ENCODE measurements at places on chromosomes 11 and 22.

DNA sequence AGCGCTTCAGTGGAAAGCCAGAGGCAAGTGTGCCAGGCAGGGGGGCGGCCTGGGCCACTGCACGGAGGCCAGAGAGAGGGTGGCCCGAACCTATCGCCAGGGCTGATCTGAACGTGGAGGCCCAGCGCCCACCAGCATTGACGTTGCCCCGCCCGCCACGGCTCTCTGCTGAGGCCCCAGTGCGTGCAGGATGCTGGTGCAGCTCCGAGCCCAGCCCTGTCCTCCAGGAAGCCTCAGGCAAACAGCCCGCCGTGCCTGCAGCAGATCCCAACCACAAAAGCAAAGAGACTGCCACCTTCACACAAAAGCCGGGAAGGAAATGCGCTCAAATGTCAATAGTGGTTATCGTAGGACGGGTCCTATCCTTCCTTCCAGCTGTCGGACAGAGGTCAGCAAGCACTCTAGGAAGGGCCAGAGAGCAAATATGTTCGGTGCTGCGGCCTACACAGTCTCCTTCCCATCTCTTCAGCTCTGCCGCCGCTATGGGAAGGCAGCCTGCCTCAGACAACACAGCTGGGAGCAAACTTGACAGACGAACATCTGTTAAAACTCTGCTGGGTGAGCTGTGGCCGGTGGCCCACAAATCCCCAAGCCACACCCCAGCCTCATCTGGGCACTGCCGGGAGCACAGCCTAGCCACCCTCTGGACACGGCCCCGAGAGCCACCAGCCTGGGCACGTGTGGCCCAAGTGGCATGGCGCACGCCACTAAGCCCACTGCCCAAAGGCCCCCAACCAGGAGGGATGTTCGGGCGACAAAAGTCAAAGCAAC lies 146.2 kb downstream of the CRYBB2 start:
- DNase-seq, result no peak

GRCh38 chr22:47062126-47062525 lies 299.7 kb downstream of the TBC1D22A start:
- DNase-seq, result no peak

DNA sequence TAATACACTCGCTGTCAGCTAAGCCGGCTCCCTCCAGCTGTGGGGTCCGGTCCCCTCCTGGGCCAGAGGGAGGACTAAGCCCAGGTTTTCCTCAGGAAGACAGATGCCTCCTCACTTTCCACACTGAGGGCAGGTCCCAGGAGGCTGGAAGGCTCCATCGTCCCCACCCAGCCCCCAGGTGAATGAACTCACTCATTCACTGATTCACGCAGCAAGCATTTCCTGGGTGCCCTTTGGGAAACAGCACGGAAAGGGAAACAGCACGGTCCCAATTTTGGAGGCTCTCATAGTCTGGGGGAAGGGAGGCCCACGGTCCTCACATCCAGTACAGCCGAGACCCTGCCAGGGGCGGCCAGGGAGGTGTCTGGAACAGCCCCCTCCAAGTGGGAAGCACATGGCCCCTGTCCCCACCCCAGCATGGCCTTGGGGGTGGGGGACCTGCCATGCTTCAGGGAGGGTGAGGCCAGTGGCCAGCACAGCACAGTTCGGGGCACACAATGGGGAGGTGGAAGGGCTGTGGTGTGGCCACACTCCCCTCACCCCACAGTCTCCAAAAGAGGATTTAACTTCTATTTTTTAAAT lies 9.3 kb upstream of the TH start:
- no peak for DNase-seq

DNA sequence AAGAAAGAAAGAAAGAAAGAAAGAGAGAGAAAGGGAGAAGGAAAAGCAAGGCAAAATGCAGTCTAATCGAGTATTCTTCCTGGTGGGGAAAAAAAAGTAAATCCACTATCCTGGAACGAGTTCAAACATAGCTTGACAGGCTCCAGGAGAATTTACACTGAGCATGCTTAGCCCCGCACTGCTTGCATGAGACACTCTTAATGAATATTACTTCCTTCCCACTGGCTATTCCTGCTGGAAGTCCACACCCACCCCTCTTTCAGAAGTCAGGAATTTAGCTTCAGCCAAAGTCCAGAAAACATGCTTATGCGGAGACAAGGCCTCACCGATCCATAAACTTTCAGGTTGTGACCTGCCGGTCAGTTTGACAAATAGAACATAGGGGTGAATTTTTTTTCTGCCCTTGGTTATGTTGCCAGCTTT lies 251.8 kb upstream of the BLID start:
- DNase-seq, result peak; percentile 81

- no peak for DNase-seq
Measured at GRCh38 chr11:12991426-12991825, 17.7 kb upstream of the RASSF10 start.

- no peak for DNase-seq
Measured at GRCh38 chr11:70509476-70509875, 111.1 kb downstream of the CTTN start.

GRCh38 chr11:60378354-60378753 lies at the start of gene MS4A7:
Gene MS4A7, plus strand, starts transcription at chr11:60378532. Its CDS starts 4,610 bp downstream, at chr11:60383142.
- no peak for DNase-seq

DNA sequence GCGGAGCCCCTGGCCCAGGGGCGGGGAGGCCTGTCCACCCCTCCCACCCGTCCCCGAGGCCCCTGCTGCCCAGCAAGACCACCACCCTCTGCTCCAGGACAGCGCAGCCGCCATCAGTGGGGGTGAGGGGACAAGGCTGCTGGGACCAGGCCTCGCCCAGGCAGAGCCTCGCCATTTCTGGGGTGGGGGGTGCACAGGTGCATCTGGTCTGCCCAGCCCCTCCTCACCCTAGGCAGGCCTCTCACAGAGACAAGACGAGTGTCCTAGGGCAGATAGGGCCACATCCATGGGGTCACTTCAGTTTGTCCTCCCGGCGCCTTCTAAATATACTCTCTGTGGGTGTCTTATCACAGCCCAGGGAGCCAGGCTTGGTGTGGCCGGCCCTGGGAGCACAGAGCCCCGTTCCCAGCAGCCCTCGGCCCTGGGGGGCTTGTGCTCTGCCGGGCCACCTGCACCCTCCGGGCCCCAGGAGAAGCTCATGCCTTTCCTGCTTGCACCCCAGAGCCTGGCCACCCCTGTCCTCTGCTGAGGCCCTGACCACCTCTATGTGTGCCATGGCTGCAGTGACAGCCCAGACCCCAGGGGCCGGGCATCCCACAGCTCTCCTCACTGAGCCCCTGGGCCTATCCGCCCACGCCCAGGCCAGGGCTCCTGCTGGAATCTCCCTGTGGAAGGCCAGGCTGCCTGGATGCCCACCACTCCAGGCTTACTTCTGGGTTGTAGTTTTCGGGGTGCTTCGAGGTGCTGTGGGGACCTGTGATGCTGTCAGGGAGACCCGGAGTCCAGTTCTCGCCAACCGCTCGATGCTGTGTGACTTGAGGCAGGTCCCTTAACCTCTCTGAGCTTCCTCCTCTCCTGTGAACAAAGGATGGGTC lies 70.8 kb downstream of the KCNQ1 start:
- DNase-seq, result no peak

DNA sequence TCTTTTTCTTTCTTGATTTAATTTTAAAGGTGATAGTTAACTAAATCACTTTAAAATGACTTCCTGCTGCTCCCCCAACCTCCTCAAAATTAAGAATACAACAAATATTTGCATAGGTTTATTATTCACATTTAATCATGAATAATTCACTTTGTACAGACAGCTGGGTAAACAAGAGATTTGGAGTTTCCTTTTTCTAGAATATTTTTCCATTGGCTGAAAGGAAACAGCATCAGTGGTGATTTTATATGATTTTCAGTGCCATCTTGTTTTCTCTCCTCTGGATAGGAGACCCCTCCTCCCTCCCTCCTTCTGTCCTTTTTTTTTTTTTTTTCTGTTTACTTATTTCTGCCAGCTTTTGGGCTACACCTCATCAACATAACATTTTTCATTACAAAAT lies 60.5 kb downstream of the LIF start:
- no peak for DNase-seq

DNA sequence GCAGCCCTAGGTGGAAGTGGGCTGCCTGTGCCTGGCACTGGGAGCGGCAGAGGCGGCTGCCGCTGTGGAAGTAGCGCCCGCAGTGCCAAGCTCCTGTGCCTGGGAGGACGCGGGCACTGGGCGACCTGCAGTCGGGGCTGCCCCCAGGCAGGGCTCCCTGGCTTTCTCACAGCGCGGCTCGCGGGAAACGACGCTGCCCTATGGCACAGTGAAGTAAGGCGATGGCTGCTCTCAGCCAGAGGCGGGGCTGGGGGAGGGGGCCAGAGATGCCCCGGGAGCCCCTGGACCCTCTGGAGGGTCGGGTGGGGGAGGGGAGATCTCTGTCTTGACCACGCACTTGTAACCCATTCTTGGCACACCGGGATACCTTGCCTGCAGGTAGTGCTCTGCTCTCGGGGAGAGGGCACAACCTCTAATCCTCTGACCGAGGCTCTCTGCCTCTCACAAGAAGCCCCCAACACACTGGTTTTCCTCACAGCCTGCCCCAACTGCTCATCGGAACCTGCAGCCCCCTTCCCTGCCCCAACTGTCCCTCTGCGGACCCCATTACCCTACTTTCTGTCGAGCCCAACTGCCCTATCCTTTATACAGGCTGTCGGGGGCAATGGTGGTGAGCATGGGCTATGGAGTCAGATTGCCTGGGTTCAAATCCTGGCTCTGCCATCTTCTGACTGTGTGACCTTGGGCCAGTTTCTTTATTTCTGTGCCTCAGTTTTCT lies 32.2 kb upstream of the TRIM29 start:
- DNase-seq, result no peak

DNA sequence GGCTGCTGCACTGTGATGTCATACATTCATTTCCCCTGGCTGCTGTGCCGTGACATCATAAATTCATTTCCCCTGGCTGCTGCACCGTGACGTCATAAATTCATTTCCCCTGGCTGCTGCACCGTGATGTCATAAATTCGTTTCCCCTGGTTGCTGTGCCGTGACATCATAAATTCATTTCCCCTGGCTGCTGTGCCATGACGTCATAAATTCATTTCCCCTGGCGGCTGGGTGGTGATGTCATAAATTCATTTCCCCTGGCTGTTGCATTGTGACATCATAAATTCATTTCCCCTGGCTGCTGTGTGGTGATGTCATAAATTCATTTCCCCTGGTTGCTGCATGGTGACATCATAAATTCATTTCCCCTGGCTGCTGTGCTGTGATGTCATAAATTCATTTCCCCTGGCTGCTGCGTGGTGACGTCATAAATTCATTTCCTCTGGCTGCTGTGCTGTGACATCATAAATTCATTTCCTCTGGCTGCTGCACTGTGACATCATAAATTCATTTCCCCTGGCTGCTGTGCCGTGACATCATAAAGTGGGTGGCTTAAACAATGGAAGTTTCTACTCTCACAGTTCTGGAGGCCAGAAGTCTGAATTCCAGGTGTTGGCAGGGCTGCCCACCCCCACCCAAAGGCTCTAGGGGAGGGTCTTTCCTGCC lies 301.1 kb downstream of the SHANK2 start:
- no peak for DNase-seq
